ENCODE measurements at places on chromosomes 2 and 18. TPM values are rescaled to one million over a fixed set of nuclear protein-coding genes. Genes with fewer than 3 reads are reported as not detected.

Gene LBX2
- 0.66 TPM for total RNA-seq

Gene HSBP1L1
- total RNA-seq, result 3.7 TPM

Gene AGXT
- total RNA-seq, result 0.13 TPM

Gene NEDD4L
- 24.8 TPM for total RNA-seq

Gene MCEE
- 32.8 TPM for total RNA-seq

Gene SKOR2
- total RNA-seq, result not detected

Gene SPR
- 4.6 TPM for total RNA-seq

Gene SLC30A3
- total RNA-seq, result 0.18 TPM

Gene PARD3B
- 15.3 TPM for total RNA-seq

Gene AQP12A
- not detected for total RNA-seq

Gene SH3BP4
- total RNA-seq, result 14.8 TPM

Gene COL4A3
- under 0.01 TPM for total RNA-seq

Gene BCL2L11
- total RNA-seq, result 6.3 TPM

Gene CNDP1
- total RNA-seq, result 0.13 TPM

Gene KCNS3
- 6.6 TPM for total RNA-seq

Gene MAP3K19
- total RNA-seq, result not detected

Gene ABCG8
- not detected for total RNA-seq

Gene ZFP36L2
- total RNA-seq, result 12.0 TPM

Gene PMAIP1
- 27.4 TPM for total RNA-seq

Gene LYPD6B
- total RNA-seq, result not detected

Gene ESPNL
- 2.9 TPM for total RNA-seq

Gene PPP1R1C
- total RNA-seq, result 0.40 TPM

Gene CDK15
- 1.1 TPM for total RNA-seq

Gene DNPEP
- total RNA-seq, result 24.5 TPM

Gene OSR1
- total RNA-seq, result 11.6 TPM

Gene RETSAT
- total RNA-seq, result 11.7 TPM

Gene COBLL1
- total RNA-seq, result 7.0 TPM

Gene ZNF532
- total RNA-seq, result 46.2 TPM

Gene PID1
- total RNA-seq, result 27.4 TPM

Gene GPAT2
- 2.4 TPM for total RNA-seq

Gene LYG2
- not detected for total RNA-seq

Gene GKN1
- 0.09 TPM for total RNA-seq

Gene IL1RN
- total RNA-seq, result 0.22 TPM

Gene PIEZO2
- 47.2 TPM for total RNA-seq

Gene EMILIN1
- 76.9 TPM for total RNA-seq

Gene LYPD6
- 2.0 TPM for total RNA-seq

Gene HOXD8
- 13.9 TPM for total RNA-seq

Gene GULP1
- 32.8 TPM for total RNA-seq

Gene KATNAL2
- total RNA-seq, result 5.0 TPM

Gene RGPD5
- total RNA-seq, result 23.1 TPM

Gene MC5R
- total RNA-seq, result 2.9 TPM

Gene ANKRD30B
- total RNA-seq, result under 0.01 TPM

Gene IL37
- not detected for total RNA-seq

Gene C2orf69
- 5.7 TPM for total RNA-seq

Gene TP53I3
- 35.5 TPM for total RNA-seq

Gene ZNF516
- total RNA-seq, result 26.6 TPM

Gene ANO7
- 0.35 TPM for total RNA-seq

Gene GYPC
- total RNA-seq, result 116 TPM

Gene UGT1A1
- total RNA-seq, result not detected

Gene CPO
- total RNA-seq, result 0.13 TPM

Gene FEV
- not detected for total RNA-seq

Gene IL36A
- total RNA-seq, result not detected

Gene SERPINB12
- total RNA-seq, result 0.62 TPM

Gene RMDN2
- 5.1 TPM for total RNA-seq

Gene LOXHD1
- total RNA-seq, result 1.3 TPM

All from muscle of leg (tissue), 16 donors.